Thoracic aorta (tissue), 2 donors: ENCODE measurements at places on chromosomes 1 and 21.

GRCh38 chr1:221892301-221892830 is 150.5 kb upstream of the DUSP10 start:
- DNase-seq: no peak

- DNase-seq: no peak
Measured at GRCh38 chr1:91572044-91572443, 71.4 kb downstream of the CDC7 start.

DNA sequence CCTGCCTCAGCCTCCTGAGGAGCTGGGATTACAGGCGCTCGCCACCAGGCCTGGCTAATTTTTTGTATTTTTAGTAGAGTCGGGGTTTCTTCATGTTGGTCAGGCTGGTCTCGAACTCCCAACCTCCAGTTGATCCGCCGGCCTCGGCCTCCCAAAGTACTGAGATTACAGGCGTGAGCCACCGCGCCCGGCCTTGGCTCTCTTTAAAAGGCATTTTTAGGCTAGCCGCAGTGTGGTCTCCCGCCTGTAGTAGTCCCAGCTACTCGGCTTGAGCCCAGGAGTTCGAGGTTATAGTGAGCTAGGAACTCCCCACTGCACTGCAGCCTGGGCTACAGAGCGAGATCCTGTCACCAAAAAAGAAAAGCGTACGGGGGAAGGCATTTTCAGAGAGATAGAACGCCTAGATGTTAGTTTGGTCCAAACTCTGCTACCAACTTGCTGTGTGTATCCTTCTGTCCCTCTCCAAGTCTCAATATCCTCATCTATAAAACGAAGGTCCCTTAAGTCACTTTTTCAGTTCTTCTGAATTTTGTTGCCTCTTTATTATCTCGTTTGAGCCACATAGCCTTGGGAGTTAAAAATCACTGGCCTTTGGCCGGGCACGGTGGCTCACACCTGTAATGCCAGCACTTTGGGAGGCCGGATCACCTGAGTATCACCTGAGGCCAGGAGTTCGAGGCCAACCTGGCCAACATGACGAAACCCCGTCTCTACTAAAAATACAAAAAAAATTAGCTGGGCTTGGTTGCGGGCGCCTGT is 734 bp downstream of the MED18 start:
- DNase-seq: no peak

- no peak for DNase-seq
Measured at GRCh38 chr1:27332536-27333281, 9.1 kb upstream of the SYTL1 start.

- no peak for DNase-seq
Measured at GRCh38 chr1:222167111-222167510, 380.8 kb downstream of the HHIPL2 start.

- DNase-seq: no peak
Measured at GRCh38 chr1:210440081-210440480, 111.4 kb downstream of the HHAT start.

DNA sequence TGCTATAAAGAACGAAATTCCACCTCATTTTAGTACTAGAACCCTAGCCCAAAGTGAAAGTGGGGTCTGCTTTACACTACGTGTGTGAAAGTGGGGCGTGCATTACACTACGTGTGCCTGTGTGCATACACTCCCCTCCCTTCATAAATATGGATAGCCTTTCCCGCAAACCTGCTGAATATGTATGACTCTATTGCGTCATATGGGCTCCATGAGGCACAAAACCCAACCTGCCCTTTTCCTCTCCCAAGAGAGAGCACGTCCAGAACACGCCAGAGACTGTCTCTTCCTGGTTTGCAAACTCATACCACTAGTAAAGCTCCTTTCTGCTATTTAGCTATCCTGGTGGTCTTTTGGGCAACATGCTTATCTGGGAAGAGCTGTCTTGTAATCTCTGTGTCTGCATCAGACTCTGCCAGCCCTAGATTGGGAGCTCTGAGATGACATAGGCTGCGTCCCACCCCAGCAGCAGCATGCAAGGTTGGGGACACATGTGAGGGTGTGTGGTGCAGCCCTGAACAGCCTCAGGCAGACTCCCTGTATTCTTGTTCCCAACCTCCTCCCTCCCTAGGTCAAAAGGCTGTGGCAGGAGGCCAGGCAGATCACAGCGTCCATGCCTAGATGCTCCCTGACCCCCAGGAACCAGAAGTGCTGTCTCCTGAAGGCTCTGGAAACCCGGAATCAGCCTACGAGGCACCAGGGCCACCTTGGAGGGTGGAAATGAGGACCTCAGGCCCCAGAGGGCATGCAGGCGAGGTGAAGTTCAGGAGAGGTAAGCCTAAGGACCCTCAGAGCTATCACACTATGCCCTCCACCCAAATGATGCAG is 12.3 kb upstream of the PADI1 start:
- DNase-seq: no peak

- DNase-seq: no peak
Measured at GRCh38 chr21:34365809-34366208, 2.0 kb downstream of the KCNE2 start.

- no peak for DNase-seq
Measured at GRCh38 chr21:45825219-45825618, 156.4 kb upstream of the COL6A1 start.
